ENCODE measurements at places on chromosomes 13 and 19.

DNA sequence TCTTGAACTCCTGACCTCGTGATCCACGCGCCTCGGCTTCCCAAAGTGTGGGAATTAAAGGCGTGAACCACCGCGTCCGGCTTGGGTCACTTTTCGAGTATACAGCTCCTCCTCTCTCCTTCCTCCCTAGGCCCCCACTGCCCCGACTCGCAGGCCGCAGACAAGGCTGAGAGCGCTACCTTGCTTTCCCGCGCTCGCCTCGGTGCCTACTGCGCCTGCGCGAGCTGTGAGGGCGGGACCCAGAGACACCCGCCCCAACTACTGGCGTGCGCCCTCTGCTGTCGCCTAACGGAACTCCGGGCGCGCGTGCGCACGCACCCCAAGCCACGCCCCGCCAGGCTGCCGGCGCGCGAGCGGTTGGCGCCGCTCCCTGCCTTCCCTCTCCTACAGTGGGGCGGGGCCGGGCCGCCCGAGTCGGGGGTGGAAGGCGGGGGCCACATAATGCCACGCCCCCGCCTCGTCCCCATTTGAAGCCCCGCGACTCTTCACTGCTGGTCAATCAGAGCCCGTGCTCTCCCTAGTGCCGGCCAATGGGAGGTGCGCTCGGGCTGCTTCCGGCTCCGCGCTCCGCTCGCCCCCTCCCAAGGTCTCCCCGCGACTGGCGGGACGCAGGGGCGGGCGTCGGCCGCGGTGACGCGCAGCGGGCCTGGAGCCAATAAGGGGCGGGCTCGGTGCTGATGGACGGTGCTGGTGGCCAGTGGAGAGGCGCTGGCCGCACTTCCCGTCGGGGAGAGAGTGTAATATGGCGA, at the start of gene RAB8A:
RAB8A (plus strand) TSS at position 730 of the 749 bp plus-strand sequence; CDS start at position 743, 13 bp downstream.
- no peaks in the 10 kb centered on the region for H3K36me3 ChIP-seq
- H3K27ac ChIP-seq = peak within 1 kb of the TSS; percentile 17
- H3K4me1 ChIP-seq = peaks cover 4% of the 10 kb centered on the region
- H3K27me3 ChIP-seq = no peaks in the 10 kb centered on the region
- peak; percentile 100 for DNase-seq

GRCh38 chr19:18227781-18228271, 1.6 kb upstream of the PDE4C start:
- no peak overlapping the region for H3K4me3 ChIP-seq
- H3K4me1 ChIP-seq = peaks cover 6% of the 10 kb centered on the region
- no peak for DNase-seq
- peaks cover 6% of the 10 kb centered on the region for H3K27me3 ChIP-seq
- no peaks in the 10 kb centered on the region for H3K36me3 ChIP-seq

- H3K27me3 ChIP-seq = no peaks in the 10 kb centered on the region
- H3K4me3 ChIP-seq = no peak overlapping the region
- no peak overlapping the region for H3K27ac ChIP-seq
Observed at GRCh38 chr19:47839913-47840312, 18.2 kb downstream of the CRX start.

- H3K27ac ChIP-seq = no peak overlapping the region
Observed at GRCh38 chr19:18507021-18507726, 14.7 kb downstream of the ELL start.

GRCh38 chr13:111659219-111659775, 338.9 kb downstream of the TEX29 start:
- H3K36me3 ChIP-seq = no peaks in the 10 kb centered on the region
- no peak overlapping the region for H3K27ac ChIP-seq
- H3K4me3 ChIP-seq = no peak overlapping the region
- no peaks in the 10 kb centered on the region for H3K4me1 ChIP-seq
- H3K27me3 ChIP-seq = no peaks in the 10 kb centered on the region
- no peak for DNase-seq

DNA sequence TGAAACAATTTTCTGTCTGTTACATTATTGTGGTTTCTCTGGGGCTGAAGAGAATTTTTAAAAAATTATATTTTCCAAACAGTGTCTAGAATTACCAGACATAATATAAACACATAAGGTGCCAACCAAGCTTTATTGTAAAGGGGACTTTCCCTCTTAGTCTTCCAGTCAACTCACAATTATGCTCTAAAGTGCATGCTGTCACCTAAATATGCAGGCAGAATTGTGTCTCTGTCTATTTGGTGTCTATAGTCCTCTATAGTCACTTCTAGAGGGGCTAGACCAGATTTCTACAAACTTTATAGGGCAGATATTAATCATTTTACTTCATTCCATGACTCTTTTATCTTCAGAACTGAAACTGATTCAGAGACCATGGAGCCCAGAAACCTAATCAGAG, 12.8 kb downstream of the ZNF254 start:
- H3K4me1 ChIP-seq = no peaks in the 10 kb centered on the region
- no peaks in the 10 kb centered on the region for H3K27me3 ChIP-seq
- H3K27ac ChIP-seq = no peak overlapping the region
- DNase-seq = no peak
- H3K36me3 ChIP-seq = no peaks in the 10 kb centered on the region

DNA sequence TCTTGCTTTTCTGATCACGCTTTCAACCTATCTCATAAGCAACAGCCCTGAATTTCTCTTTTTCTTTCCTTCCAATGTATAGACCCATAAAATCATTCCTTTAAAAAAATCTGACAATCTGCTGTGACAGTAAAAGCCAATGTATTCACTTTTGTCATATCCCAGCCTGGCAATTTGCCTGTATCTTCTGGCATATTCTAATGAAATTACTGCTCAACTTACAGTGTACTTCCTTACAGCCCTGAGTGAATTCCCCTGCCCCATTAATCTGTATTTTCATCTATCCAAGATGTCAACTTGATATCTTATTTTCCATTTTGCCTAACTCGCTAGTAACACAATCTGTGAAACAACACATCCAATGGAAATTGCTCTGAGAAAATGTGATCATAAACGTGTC, 18.0 kb upstream of the SERP2 start:
- H3K27me3 ChIP-seq = no peaks in the 10 kb centered on the region
- no peak for DNase-seq
- H3K36me3 ChIP-seq = no peaks in the 10 kb centered on the region

GRCh38 chr19:6694147-6694815, 24.3 kb upstream of the TNFSF14 start:
- no peak overlapping the region for H3K27ac ChIP-seq
- peak; percentile 35 for DNase-seq
- no peaks in the 10 kb centered on the region for H3K27me3 ChIP-seq
- H3K4me3 ChIP-seq = no peak overlapping the region
- no peaks in the 10 kb centered on the region for H3K4me1 ChIP-seq

DNA sequence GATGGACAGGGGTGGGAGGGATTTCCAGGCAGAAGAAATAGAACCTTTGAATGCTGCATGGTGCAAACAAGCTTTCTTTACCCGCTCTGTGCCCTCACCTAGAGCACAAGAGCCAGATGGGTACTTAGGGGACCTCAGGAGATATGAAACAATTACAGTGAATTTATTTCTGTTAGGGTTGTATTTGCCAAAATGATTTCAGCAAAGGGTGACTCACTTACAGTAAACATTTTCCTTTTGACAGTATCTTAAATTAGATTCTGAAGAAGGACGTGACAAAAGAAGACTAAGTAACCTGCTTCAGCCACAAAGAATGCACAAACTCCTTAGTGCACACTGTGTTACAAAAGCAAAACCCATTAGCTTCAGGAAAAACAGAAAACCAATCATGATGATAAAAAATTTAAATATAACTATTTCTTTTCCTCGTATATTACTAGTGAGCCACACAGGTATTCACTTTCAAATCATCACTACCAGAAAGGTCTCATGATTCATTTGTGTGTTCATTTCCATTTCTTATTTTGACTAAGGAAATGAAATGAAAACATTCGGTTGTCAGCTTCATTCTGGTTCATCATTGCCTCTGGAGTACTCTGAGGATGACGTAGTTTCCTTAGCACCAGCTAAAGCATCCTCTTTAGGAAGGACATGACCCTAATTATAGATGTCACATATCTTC, 158.8 kb downstream of the NHLRC3 start:
- peaks cover 6% of the 10 kb centered on the region for H3K4me1 ChIP-seq
- no peaks in the 10 kb centered on the region for H3K36me3 ChIP-seq
- no peak overlapping the region for H3K27ac ChIP-seq
- H3K4me3 ChIP-seq = no peak overlapping the region
- DNase-seq = no peak

DNA sequence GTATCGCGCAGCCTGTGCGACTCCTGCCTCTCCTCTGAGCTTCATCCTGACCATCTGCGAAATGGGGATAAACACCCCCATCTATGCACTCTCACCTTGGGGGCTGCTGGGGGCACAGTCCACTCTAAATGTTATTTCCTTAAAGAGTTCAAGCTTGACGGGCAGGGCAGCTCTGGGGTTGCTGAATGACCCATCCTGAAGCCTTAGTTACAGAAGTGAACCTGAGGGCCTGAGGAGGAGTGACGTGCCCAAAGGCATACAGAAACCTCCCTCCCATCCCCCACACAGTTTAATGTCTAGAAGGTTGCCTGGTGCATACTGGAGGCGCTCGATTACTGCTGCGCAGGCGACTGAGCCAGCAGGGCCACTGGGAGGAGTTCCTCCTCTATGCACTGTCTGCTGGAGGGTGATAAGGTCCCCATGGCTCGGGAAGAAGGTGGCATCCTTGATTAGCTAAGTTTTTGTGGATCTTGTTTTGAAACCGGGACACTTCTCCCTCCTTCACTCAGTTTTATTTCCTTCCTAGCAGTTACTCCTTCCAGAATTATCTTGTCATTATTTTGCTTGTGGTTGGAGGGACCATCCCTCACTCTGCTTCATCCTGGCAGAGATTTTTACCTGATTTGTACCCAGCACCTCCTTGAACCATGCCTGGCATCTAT, 572 bp upstream of the FKBP8 start:
- peak overlapping the region; percentile 3 for H3K4me3 ChIP-seq
- H3K27ac ChIP-seq = peak overlapping the region; percentile 35
- DNase-seq = peak; percentile 91
- peaks cover 8% of the 10 kb centered on the region for H3K36me3 ChIP-seq
- H3K4me1 ChIP-seq = no peaks in the 10 kb centered on the region

- no peak for DNase-seq
- no peaks in the 10 kb centered on the region for H3K27me3 ChIP-seq
- no peaks in the 10 kb centered on the region for H3K4me1 ChIP-seq
- no peak overlapping the region for H3K27ac ChIP-seq
- H3K36me3 ChIP-seq = no peaks in the 10 kb centered on the region
- H3K4me3 ChIP-seq = no peak overlapping the region
Observed at GRCh38 chr13:83996415-83996814, 114.1 kb upstream of the SLITRK1 start.

DNA sequence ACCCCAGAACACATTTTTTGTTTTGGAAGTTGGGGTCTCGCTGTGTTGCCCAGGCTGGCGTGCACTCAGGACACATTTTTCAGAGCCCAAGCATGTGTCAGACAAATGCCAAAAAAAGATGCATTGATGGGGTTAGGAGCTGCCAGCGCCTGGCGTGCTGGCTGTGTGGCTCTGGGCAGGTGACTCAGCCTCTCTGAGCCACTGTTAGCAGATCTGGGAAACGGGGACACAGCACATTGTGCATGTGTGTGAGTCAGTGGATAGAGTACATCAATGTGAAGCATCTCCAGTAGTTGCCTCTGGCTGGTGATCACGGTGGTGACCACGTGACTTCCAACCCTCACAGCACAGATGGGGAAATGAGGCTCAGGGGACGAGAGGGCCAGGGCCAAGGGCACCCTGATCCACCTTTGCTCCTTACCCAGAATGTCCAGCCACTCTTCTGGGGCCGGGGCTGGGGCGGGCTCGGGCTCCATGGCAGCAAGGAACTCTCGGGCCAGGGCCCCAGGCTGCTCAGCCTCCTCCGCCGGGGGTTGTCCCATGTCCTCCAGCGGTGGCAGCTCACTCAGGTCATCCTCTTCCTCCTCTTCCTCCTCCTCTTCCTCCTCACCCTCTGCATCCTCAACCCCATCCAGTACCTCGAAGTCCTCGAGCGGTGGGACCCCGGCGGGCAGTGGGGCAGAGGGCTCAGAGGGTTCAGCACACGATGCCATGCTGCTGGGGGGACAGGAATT, 1.9 kb downstream of the FKBP8 start:
- no peaks in the 10 kb centered on the region for H3K27me3 ChIP-seq
- peaks cover 16% of the 10 kb centered on the region for H3K36me3 ChIP-seq

DNA sequence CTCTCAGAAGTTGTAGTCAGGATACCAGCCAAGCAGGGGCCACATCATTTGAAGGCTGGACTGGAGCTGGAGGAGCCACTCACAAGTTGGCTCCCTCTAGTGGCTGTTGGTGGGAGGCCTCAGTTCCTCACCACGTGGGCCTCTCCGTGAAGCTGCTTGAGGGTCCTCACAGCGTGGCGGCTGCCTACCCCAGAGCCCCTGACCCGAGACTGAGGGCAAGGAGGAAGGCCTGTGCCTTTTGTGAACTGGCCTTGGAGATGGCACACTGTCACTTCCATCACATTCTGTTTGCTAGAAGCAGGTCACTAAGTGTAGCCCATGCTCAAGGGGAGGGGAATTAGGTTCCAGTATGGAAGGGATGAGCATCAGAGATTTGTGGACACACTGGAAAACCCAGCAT, 14.6 kb downstream of the GNA11 start:
- H3K4me1 ChIP-seq = no peaks in the 10 kb centered on the region
- H3K27me3 ChIP-seq = no peaks in the 10 kb centered on the region
- H3K27ac ChIP-seq = no peak overlapping the region
- no peak overlapping the region for H3K4me3 ChIP-seq
- no peaks in the 10 kb centered on the region for H3K36me3 ChIP-seq
